ENCODE measurements at places on chromosomes 11 and 22. TPM values are rescaled to one million over a fixed set of nuclear protein-coding genes. Genes with fewer than 3 reads are reported as not detected.

DNA sequence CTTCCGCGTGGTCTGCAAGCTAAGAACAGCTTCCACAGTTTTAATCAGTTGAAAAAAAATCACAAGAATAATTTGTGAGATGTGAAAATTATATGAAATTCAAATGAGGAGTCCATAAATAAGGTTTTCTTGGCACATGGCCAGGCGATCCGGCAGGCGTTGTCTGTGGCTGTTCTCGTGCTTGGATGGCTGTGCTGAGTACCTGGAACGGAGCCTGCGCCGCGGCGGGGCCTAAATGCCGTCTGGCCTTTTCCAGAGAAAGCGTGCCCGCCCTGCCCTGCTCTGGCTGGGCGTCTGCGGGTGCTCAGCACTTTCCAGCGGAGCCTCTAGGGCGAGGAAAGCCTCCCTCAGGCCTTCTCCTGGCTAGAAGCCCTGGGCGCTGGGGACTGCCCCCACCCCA, 41.8 kb downstream of the OSBPL5 start:
- H3K27ac ChIP-seq, result no peak overlapping the region
- H3K4me1 ChIP-seq, result no peaks in the 10 kb centered on the region
- no peak overlapping the region for H3K4me3 ChIP-seq
- no peaks in the 10 kb centered on the region for H3K27me3 ChIP-seq
- no peak for DNase-seq
- H3K36me3 ChIP-seq, result no peaks in the 10 kb centered on the region

ANO5 gene
- total RNA-seq, result not detected

DNA sequence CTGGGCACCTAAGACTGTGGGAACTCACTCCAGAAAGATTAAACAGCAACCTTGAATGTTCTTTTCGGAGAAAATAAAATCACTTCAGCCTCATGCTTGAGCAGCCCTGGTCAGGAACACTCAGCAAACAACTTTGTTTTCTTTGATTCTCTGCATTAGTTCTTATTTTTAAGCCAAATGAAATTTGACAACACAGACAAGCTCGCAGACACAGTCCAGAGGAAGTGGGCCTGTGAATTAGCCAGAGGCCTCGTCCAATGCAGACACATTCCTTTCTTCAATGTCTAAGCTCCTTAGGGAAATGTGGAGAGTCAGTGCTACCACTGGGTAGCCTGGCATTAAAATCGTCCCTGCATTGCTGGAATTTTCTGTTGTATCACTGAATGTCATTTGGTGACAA, 62.9 kb upstream of the CSNK2A3 start:
- no peaks in the 10 kb centered on the region for H3K36me3 ChIP-seq
- H3K27me3 ChIP-seq, result peaks cover 2% of the 10 kb centered on the region
- H3K4me3 ChIP-seq, result no peak overlapping the region
- no peak for DNase-seq

IL17RA gene
- 48.2 TPM for total RNA-seq

DNA sequence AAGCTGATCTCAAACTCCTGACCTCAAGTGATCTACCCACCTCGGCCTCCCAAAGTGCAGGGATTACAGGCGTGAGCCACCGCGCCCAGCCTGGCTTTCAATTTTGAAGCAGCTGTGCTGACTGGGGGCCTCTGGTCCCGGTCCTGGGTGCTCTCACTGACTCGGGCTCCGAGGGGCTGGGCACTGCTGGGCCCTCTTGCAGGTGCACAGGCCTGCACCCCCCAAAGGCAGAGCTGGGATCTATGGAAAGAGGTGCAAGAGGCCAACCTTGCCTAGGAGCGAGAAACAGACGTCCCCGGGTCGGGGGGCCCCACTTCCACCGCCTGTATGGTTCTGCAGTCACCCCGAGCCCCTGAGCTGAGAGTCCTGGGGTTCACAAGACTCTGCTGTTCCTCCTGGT, 33.2 kb downstream of the KIAA0930 start:
- H3K27ac ChIP-seq, result no peak overlapping the region
- no peak overlapping the region for H3K4me3 ChIP-seq
- peaks cover 2% of the 10 kb centered on the region for H3K36me3 ChIP-seq
- no peak for DNase-seq

DNA sequence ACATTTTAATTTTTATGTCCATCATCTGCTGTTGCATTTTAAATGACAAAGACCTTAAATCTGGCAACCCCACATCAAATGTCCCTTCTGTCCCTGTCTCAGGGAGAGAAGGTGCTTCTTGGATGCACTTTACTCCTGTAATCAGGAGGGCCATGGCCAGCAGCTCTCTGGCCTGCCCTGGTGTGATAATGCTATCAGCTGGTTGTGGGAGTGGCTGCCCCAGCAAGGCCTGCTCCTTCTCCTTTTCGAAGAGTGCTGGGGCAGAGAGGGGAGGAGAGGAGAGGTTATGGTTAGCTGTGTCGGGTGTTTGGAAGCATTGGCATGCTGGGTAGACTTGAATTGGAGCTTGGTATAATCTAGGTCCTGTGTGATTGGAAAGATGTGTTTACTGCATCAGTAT, 12.8 kb downstream of the TNRC6B start:
- no peak for DNase-seq
- H3K4me3 ChIP-seq, result no peak overlapping the region
- peaks cover 2% of the 10 kb centered on the region for H3K36me3 ChIP-seq
- peaks cover 33% of the 10 kb centered on the region for H3K4me1 ChIP-seq
- H3K27me3 ChIP-seq, result no peaks in the 10 kb centered on the region
- no peak overlapping the region for H3K27ac ChIP-seq

TM7SF2 gene
- total RNA-seq, result 20.2 TPM

DNA sequence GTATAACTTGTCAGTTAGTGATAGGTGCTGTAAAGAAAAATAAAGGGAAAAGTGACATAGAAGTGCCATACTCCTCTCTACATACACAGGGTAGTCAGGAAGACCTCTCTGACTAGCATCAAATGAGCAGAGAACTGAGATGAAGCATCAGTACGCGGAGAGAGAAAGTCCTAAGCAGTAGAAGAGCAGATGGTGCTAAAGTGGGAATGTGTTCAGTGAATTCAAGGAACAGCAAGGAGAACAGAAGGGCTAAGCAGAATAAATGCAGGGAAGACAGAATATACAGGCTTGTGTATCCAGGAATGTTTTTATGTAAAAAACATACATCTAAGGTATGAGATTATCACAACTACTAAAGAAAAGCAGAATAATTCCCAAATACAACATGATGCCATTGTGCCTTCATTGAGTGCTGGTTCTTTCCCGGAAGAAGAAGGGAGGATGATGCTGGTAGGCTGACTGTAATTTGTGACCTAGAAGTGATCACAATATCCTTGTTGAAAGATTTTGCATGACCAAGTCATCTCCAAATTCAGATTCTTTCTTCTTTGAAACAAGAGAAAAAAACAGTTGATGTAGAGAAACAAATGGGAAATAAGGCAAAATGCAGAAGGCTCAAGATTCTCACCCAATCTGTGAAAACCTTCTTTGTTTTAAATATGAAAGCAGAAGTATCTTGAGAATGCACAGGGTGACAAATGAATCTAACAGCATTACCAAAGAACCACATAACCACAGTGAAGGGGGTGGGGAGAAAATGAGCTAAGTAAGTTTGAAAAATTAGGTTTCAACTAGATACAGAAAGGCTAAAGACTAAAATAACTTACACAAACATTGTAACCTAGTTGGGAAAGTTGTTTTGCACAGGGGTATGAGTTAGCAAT, 20.5 kb downstream of the MRE11 start:
- peaks cover 49% of the 10 kb centered on the region for H3K36me3 ChIP-seq
- no peak overlapping the region for H3K27ac ChIP-seq
- DNase-seq, result no peak
- H3K4me3 ChIP-seq, result no peak overlapping the region

- no peaks in the 10 kb centered on the region for H3K4me1 ChIP-seq
- no peaks in the 10 kb centered on the region for H3K36me3 ChIP-seq
- DNase-seq, result no peak
- H3K4me3 ChIP-seq, result no peak overlapping the region
Measured at GRCh38 chr22:50169774-50170341, 673 bp upstream of the PANX2 start.

GRCh38 chr11:69797737-69798528, 21.3 kb downstream of the FGF3 start:
- H3K27me3 ChIP-seq, result no peaks in the 10 kb centered on the region
- no peaks in the 10 kb centered on the region for H3K36me3 ChIP-seq
- H3K27ac ChIP-seq, result no peak overlapping the region
- H3K4me3 ChIP-seq, result no peak overlapping the region
- DNase-seq, result no peak

GRCh38 chr11:77067861-77068443, 1.2 kb downstream of the CAPN5 start:
- no peak for DNase-seq
- H3K4me1 ChIP-seq, result peaks cover 17% of the 10 kb centered on the region
- no peak overlapping the region for H3K27ac ChIP-seq
- H3K4me3 ChIP-seq, result no peak overlapping the region
- H3K36me3 ChIP-seq, result no peaks in the 10 kb centered on the region
- no peaks in the 10 kb centered on the region for H3K27me3 ChIP-seq

GRCh38 chr11:45945397-45945999, 23.0 kb downstream of the LARGE2 start:
- no peak overlapping the region for H3K4me3 ChIP-seq
- no peak overlapping the region for H3K27ac ChIP-seq
- no peaks in the 10 kb centered on the region for H3K27me3 ChIP-seq
- H3K4me1 ChIP-seq, result no peaks in the 10 kb centered on the region
- peaks cover 74% of the 10 kb centered on the region for H3K36me3 ChIP-seq

SHANK3 gene
- 0.67 TPM for total RNA-seq

DNA sequence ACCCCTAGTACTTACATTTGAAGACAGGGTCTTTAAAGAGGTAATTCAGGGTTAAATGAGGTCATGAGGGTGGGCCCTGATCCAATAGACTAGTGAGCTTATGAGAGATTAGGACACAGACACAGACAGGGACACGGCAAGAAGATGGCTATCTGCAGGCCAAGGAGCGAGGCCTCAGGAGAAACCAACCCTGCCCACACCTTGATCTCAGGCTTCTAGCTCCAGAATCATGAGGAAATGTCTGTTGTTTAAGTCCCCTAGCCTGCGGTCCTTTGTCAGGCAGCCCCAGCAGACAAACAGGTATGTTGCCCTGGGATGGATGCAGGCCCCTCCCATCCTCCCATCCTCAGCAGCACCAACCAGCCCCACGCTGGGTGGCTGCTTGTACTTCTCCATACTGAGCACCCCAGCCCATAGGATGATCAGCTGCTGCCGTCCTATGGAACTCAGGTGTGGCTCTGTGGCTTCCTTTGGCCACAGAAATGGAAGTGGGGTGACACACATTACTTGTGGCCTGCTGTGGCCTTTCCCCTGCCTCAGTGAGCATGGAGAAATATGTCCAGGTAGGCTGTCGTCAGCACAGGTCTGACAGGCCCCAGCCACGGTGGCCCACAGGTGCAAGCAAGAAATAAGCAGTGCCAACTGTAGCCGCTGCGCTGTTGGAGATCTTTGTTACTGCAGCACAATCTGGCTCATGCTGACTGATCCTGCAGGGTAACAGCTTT, 7.9 kb downstream of the GNB1L start:
- H3K27me3 ChIP-seq, result no peaks in the 10 kb centered on the region
- H3K4me3 ChIP-seq, result no peak overlapping the region
- H3K27ac ChIP-seq, result no peak overlapping the region
- peaks cover 33% of the 10 kb centered on the region for H3K4me1 ChIP-seq
- DNase-seq, result no peak
- H3K36me3 ChIP-seq, result peaks cover 14% of the 10 kb centered on the region

DNA sequence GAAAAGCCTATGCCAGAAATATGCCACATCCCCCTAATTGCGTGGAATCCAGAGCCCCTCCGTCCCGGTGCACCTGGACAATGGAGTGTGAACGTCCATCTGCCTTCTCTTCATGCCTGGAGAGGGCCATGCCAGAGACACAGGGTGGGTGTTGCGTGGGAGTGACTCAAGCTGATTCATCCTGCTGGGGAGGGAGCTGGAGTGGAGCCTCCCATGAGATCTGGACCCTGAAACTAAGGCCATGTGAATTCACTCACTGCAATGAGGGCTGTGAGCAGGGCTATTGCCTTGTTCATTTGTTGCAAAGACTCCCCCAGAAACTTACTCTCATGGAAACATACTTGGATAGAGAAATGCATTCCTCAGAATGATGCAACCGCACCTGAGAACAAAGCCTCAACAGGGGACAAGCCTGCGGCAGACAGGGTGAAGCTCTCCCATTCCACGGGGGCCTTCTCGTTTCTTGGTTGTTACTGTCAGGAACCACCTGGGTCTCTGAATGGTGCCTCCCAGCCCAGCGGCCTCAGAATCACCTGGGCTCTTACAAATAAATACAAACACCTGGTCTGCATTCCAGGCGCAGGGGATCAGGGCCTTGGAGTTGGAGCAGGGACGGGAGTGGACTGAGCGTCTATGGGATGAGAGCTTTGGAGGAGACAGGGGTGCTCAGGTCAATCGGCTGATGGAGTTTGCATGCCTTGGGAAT, 1031.2 kb downstream of the BRD1 start:
- H3K27ac ChIP-seq, result no peak overlapping the region
- H3K36me3 ChIP-seq, result no peaks in the 10 kb centered on the region
- H3K4me3 ChIP-seq, result no peak overlapping the region
- H3K4me1 ChIP-seq, result no peaks in the 10 kb centered on the region
- no peaks in the 10 kb centered on the region for H3K27me3 ChIP-seq

DNA sequence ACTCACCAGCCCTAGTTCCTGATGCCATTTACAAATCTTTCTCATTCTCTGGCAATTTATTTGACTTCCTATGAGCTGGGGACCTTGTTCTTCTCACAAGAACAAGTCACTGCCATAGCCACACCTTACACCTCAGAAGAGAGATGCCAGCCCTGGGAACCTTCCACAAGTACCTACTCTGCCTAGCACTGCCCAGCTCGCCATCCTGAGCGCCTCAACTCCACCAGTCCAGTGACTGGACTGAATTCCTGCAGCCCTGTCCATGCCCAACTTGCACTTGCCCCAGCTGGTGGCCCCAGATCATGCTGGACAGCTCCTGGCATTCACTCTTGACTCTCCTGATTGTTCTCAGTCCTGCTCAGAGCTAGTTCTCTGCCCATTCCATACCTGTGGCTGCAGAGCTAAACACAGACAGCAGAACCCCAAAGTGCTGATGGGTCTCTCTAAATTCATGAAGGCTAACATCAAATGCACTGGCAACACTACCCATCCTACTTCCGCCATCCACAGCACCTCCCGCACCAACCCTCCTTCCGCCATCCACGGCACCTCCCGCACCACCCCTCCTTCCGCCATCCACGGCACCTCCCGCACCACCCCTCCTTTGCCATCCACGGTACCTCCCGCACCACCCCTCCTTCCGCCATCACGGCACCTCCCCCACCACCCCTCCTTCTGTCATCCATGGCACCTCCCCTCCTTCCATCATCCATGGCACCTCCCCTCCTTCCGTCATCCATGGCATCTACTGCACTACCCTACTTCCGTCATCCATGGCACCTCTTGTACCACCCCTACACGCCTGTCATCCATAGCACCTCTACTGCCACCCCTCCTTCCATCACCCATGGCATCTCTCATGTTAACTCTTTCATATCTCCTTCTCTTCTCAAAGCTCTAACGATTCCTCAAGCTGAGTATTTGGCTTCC, 23.6 kb upstream of the SLC25A1 start:
- DNase-seq, result no peak
- no peaks in the 10 kb centered on the region for H3K4me1 ChIP-seq
- H3K27me3 ChIP-seq, result no peaks in the 10 kb centered on the region

DBX1 gene
- not detected for total RNA-seq

GRCh38 chr22:36921309-36922104, 8.1 kb downstream of the CSF2RB start:
- no peaks in the 10 kb centered on the region for H3K27me3 ChIP-seq
- H3K36me3 ChIP-seq, result peaks cover 17% of the 10 kb centered on the region

RAB38 gene
- total RNA-seq, result 1.6 TPM
